ENCODE measurements at places on chromosomes 16 and 17. TPM values are rescaled to one million over a fixed set of nuclear protein-coding genes. Genes with fewer than 3 reads are reported as not detected.

- DNase-seq = no peak
These were observed 55.8 kb downstream of the MYH10 start for GRCh38 chr17:8574687-8575086.

- no peak for DNase-seq
These were observed 12.2 kb downstream of the ZNHIT3 start for GRCh38 chr17:36498560-36499300.

- DNase-seq = no peak
These were observed 22.8 kb downstream of the TRPV2 start for GRCh38 chr17:16438173-16438556.

GRCh38 chr16:69465881-69466280 is 41.5 kb downstream of the CYB5B start:
- DNase-seq = no peak

DNA sequence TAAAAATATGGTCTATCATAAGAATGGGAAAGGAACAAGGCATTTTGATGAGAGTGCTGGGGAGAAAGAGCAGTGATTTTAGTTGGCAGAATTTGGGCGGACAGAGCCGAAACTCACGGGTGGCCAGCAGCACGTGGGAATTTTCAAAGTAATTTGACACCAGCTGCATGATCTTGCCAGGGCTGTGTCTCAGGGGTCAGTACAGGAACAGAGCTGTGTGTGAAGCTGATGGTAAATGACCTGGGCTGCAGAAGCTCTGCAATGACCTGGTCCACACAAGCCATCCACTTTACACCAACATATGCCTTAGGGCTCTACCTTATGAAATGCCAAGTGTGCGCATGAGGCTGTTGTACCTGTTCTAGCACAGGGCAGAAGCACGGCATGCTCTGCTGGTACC is 112.0 kb downstream of the ZFHX3 start:
- DNase-seq = no peak

GRCh38 chr17:80365001-80365965 is 49.7 kb upstream of the ENDOV start:
- no peak for DNase-seq

DNA sequence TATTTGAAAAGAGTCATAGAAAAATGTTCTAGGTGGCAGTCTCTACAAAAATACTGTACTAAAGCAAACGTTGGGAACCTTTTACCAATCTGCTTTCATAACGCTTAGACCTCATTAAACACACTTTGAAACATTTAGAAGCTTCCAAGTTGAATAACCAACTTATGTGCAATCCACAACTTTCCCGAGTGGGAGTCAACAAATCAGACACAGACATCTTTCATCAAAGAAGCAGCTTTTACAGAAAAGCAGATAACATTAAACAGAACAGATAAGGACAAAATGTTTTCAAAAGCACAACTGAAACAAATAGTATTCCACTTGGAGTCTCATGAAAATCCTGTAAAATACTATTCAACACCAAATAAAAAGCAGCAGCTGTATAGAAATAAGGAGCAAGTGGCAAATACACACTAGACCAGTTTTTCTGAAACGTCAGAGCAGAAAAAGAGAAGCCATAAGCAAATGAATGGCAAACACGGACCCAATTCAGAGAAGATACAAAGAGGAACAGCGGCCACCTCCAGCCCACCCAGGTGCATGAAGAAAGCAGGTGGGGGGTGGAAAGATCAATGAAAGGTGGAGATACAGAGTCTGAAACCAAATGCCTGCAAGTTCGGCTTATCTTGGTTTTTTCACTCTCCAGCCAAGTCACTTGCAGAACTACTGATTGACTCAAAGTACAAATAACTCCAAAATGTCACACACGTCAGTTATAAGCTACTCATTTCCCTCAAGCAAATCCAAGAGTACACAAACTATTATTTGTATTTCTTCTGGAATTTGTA is 18.4 kb upstream of the FBF1 start:
- no peak for DNase-seq

GRCh38 chr17:43574348-43574747 is 28.2 kb upstream of the ETV4 start:
- DNase-seq = no peak

- no peak for DNase-seq
These were observed 146.1 kb downstream of the RAB11FIP4 start for GRCh38 chr17:31537565-31538011.

- no peak for DNase-seq
These were observed 16.6 kb downstream of the GPR179 start for GRCh38 chr17:38326996-38327792.

DNA sequence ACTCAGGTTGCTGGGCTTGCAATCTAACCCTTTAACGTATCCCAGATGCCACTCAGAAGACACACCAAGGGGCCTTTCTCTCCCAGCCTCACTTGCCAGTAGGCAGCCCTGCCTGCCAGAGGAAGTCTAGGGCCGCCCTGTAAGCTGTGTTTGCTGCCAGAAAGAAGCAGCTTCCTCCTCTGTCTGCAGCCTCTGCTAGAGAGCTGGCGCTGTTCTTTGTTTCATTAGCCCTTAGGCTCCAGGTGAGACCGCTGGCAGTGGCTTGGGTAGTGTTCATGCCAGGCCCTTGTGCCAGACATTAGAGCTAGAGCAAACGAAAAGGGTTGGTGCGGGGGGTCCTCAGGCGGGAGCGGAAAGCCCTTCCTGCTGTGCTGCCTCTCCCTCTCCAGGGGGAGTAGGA is 8.9 kb downstream of the CTRL start:
- no peak for DNase-seq

DNA sequence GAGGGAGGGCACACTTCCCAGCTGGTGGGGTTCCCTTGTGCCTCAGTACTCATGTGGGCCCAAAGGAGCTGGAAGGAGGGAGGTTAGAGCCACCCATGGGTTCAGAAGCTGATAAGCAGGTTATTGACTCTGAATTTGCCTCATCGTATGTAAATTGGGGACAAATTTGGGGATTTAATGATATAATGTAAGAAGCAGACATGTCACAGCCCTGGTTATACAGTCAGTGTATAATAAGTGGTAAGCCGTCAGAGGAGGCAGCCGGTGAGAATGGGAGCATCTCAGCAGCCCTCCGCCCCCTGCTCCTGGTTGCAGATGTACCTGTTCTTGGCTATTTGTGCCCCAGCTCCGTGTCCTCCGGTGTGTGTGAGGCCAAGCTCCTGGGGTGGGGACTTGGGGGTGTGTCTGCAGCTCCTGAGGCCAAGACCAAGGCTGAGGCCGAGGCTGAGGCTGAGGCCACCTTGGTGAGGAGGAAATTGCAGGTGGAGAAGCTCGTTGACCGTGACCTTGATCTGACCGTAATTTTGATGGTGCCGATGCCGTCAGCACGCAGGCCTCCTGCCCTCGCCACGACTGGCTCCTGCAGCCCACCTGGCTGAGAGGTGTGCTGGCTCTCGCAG is 288.1 kb downstream of the SEC14L1 start:
- no peak for DNase-seq

DNA sequence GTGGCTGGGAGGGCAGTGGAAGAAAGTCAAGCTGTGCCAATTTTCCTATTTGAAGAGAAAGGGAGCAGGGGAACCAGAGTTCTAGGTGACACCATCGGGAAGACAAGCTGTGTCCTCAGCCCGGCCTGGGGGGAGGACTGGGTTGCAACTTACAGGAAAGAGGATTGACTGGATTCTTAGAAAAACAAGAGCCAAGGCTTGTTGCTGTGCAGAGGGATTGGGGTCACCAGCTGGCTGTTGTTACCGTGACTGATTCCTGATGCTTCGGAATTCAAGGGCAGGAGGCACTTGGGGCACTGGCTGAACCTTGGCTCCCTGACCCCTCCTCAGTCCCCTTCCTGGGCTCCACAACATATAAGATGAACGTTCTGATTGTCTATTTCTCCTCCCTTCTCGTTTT is 16.8 kb upstream of the MMP2 start:
- no peak for DNase-seq

Gene CDH11
- total RNA-seq = 0.18 TPM

Gene ITGAD
- not detected for total RNA-seq

Gene LRRC75A
- 0.04 TPM for total RNA-seq

Gene NAGPA
- total RNA-seq = 11.9 TPM

Data from K562 (cell line).